ENCODE measurements at places on chromosomes 12 and 14. TPM values are rescaled to one million over a fixed set of nuclear protein-coding genes. Genes with fewer than 3 reads are reported as not detected.

Gene FOXA1
- not detected for total RNA-seq

- no peak for DNase-seq
These were observed 15.9 kb downstream of the HEBP1 start for GRCh38 chr12:12984149-12984548.

Gene TMEM116
- 20.2 TPM for total RNA-seq

Gene BHLHE41
- total RNA-seq = 34.3 TPM

GRCh38 chr14:62253911-62254310 is 491.7 kb downstream of the SNAPC1 start:
- DNase-seq = no peak

Gene LTBP2
- total RNA-seq = 10.4 TPM

DNA sequence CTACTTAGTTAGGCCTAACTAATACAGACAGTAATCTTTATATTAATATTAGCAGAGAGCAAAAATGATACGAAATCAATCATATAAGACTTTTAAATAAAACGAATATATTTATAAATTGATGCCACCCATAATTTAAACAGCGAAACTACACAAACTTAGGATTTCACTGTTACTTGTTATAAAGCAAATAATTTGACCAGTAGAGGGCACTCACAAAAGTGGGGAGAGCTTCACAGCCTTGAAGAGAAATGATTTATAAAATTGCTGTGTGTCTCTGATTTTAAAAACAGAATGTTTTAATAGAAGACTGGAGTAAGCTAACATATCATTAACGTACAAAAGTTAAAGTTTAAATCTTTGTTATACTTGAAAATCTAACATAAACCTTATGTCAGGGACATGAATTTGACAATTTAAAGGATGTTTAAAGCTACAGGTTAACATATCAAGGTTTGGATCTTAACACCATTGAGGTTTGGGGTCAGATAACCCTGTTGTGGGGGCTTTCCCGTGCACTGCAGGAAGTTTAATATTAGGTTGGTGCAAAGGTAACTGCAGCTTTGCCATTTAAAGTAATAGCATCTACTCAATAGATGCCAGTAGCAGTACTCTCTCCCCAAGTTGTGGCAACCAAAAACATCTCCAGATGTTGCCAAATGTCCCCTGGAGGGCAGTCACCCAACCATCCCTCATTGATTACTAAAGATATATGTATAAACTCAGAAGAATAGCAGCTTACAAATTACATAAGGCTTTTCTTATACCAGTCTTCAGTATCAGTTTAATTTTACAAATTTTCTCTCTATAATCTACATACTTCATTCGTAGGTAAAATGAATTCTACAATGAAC is 9.3 kb downstream of the KRAS start:
- DNase-seq = no peak

DNA sequence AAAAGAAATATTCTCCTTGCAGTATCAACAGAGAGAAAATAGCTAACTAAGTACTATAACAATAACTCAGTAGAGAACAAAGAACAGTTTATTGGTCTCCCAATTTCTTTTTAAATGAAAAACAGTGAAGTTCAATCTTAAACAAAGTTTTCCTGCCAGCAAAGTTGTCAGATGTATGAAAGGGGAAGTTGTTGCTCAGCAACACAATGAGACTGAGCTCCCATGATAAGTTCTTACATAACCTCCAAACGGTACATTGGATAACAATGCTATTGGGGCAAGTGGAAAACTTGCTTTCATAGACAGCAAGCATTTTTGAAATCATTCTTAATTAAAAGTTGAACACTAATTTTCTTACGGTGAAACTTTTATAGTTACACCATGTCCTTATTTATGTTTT is 94.9 kb downstream of the ALG10B start:
- DNase-seq = no peak

- no peak for DNase-seq
These were observed 118.8 kb downstream of the LLPH start for GRCh38 chr12:66011731-66012130.

Gene BEST3
- total RNA-seq = 0.57 TPM

DNA sequence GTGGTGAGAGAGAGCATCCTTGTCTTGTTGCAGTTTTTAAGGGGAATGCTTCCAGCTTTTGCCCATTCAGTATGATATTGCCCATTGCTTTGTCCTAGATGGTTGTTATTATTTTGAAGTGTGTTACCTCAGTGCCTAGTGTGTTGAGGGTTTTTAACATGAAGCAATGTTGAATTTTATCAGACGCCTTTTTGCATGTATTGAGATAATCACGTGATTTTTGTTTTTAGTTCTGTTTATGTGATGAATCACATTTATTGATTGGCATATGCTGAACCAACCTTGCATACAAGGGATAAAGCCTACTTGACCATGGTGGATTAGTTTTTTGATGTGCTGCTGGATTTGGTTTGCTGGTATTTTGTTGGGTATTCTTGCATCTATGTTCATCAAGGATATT is 302.3 kb upstream of the G2E3 start:
- no peak for DNase-seq

Gene PRKD1
- 45.1 TPM for total RNA-seq

GRCh38 chr12:92971859-92972524 is 42.9 kb upstream of the EEA1 start:
- DNase-seq = no peak

DNA sequence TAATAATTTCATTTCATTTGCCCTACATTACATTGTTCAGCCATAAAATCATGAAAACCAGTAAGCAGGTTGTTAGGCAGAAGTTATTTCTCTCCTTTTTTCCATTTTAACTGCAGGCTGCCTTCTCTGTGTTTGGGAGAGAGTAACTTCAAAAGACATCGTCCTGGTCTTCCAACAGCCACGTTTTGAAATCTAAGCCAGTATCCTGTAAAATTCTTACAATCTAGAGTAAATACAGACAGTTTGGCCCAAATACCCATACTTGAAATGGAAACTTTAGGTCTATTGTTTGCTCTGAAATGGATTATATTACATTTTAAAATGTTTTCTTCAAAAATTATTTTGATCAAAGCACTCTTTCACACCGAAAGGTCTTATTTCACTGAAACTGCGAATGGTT is 66.1 kb upstream of the SLCO1C1 start:
- DNase-seq = no peak

DNA sequence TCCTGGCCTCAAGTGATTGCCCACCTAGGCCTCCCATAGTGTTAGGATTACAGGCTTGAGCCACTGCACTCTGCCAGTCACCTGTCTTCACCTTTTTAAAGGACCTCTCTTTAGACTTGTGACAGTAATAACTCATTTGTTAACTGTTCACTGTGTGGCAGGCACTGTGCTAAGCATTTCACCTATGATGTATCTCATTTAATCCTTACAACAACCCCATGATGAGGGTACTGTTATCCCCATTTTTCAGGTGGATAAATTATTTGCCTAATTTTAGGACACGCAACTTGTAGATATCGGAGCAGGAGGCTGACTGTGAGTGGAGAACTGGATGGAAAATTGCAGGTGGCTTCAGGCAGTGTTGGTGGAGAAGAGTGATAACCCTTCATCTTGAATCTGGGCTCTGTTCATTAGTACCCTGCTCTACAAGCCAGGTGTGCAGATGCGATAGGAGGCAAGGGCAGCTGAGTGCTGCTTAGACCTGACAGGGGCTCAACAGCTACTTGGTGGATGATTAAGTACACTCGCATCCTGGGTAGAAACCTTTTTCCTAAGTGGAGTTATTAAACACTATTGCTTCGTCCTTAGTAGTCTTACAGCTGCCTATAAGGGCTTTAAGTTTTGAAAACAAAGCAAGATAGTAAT is 2.7 kb downstream of the TCTN1 start:
- no peak for DNase-seq

DNA sequence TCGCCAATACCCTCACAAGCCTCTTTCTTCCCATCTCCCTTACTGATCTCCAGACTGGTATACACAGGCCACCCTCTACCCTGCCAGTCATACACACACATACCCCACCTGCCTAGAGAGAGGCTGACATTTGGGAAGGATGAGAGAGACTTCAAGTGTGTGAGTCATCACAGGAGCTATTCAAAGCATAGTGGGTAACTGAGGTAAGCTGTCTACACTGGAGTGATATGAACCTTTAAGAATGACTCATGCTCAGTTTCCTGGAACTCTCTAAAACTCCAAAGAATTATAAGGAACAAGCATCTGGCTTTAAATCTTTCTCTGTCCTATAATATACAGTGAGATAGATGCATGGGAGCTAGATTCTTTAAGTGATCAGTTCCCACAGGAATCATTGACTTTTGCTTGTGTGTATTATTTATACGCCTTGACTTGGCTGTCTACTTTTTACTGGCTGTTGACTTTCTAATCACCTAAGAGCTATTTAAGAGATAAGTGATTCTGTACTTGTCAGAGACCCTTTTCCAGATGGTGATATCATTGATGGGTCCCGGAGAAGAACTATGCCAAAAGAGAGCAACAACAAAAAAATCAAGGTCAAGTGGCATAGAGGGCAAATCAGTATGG is 5.8 kb downstream of the IGF1 start:
- no peak for DNase-seq

Gene PPM1H
- 25.0 TPM for total RNA-seq

DNA sequence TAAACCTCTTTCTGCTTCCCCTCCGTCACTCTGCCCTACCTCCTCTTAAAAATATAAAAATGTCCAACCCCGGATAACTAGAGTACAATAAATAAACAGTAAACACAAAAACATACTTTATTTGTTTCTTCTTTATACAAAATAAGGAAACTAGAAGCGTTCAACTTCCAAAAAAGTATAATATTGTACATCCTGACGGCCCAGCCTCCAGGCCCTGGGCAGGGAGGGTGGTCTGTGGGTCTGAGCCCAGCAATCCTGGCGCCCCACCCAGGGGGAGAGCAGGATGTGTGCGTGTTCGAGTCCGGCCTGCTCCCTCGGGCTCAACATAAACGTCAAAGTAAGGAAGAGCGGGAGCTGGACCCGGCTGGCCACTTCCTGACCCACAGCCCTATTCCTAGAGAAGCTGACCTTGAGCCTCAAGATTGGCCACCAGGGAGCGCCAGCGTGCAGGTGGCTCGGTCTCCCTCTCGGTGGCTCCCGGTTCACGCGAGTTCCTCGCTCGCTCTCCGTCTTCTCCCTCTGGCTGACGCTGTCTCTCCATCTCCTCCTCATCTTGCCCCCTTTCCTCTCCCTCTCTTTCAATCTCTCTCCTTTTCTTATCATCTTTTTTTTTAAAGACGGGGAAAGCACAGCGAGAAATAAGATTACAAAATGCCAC is 9.4 kb downstream of the LHX5 start:
- peak; percentile 88 for DNase-seq

- no peak for DNase-seq
These were observed 51.3 kb downstream of the SERPINA3 start for GRCh38 chr14:94663538-94663937.

Gene CHGA
- total RNA-seq = 0.38 TPM

Gene IFNG-AS1
- 0.85 TPM for total RNA-seq

Gene ASIC1
- 1.6 TPM for total RNA-seq

DNA sequence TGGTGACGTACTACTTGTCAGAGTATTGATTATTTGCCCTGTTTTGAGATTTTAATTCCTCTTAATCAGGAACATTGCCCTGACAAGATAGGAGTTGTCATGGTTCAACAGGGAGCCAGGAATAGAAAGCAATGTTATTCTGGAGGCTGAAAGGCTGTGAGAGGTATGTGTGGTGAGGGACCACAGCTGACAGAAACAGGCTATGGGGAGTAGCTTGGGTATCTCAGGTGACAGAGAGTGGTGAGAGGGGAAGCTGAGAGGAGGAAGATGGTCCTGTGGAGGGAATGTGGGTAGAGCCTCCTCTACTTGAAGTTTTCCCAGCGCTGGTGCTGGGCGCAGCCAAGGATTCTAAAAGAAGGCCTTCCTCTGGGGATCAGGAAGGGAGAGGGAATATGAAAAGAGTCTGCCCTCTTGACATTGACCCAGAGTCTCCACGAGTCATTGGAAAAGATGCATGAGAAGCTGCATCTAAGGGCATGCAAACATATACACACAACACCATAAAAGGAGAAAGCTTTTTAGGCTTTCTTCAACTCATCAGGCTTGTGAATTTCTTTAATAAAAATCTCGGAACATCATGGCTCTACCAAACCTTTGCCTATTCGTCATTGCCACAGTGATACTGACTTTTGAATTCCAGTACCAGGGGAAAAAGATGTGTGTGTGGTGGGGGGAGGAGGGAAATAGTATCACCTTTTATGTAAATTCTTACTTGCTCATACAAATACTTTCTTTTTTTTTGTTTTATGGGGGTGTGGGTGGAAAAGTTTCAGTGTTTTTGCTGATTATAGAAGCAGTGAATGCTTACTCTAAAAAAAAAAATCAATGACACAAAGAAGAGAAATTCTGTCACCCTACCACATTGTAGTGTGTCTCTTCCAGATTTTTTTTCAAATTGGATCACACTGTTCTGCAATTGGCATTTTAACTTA is 39.9 kb upstream of the DHRS7 start:
- DNase-seq = no peak

DNA sequence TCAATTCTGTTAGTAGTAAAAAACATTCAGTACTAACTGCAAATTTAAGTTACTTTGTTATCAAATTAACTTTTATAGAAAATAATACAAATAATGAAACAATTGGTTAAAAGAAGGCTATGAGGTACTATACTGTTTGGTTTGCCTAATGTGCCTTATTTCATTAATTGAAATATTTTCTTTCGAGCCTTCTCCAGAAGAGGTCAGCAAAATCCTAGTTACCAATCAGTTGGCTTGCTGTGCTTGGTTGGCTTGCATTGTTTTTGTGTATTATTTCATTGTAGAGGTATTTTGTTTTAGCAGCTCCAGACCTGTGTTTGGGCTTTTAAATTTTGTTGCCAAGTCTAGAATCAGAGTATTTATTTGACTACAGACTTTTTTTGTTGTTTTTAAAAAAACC is 68.5 kb downstream of the AEBP2 start:
- DNase-seq = peak; percentile 62

DNA sequence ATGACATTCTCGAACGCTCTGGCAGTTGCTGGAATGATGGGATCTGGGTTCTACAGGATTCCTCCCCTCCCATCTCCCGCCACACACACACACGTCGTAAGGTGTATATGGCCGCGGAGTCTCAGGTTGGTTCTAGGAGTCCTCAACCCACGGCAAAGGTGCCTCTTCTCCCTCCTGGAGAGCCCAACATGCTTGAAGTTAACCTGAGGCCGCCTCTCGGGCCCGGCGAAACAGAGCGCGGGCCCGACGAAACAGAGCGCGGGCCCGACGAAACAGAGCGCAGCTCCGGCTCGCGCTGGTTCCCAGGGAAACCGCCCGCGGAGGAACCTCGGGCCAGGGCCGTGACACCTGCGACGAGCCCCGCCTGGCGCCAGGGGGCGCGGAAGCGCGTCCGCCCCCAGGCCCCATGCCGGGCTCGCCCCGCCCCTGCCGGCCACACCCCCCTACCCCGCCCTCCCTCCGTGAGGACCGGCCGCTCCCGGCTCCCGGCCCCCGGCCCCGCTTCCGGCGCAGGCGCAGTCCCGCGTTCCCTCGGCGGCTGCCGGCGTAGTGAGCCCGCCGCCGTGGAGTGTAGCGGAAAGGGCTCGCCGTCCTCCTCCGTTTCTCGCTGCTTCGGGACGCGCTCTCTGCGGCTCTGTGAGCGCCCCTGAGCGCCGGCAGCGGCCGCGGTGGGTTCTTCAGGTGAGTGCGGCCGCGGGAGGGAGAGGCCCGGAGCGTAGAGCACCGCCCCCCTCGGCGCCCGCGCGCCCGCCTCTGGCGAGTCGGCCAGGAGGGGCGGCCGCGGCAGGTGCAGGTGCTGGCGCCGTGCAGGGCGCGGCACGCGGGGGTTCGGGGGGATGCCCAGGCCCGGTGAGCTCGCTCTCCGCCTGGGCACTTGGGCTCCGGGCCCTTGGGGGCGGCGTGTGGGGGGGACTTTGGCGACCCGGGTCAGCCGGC is at the start of gene RAB3IP:
Gene RAB3IP, plus strand, starts transcription at position 510 of the 936 bp plus-strand sequence. CDS start 16,549 bp downstream, outside the sequence.
- DNase-seq = peak; percentile 97

GRCh38 chr14:68664225-68664681 is 128.6 kb downstream of the ZFP36L1 start:
- no peak for DNase-seq

Gene LALBA
- not detected for total RNA-seq
